ENCODE measurements at places on chromosomes 4 and X.

DNA sequence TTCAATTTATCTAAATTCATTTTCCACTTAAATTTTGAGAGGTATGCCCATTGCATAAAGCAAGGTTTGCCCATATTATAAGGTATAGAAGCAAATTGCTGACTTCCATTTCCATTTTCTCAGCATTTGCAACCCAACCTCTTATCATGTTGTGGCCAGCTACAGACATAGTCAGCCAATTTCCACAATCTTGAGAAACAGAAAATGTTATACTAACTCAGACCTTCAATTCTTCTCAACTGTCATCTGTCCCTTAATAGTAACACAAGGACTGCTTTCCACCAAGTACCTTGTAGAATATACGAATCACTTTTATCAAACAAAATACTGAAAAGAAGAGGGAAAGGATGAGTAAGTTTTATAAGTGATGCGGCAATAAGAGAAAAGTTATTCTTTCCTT, 11.2 kb upstream of the GRIA3 start:
- no peak for DNase-seq

DNA sequence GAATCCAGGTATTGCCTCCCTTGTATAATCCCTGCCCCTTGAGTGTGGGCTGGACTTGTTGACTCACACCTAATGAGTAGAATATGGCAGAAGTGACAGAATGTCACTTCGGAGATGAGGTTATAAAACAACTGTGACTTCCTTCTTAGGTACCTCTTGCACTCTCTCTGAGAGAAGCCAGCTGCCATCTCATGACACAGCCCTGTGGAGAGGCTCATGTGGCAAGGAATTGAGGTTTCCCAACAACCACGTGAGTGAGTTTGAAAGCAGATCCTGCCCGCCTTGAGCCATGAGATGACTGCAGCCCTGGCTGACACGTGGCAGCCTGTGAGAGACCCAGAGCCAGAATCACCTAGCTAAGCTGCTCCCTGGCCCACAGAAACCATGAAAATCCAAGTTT, 13.5 kb downstream of the ASB11 start:
- DNase-seq, result no peak

DNA sequence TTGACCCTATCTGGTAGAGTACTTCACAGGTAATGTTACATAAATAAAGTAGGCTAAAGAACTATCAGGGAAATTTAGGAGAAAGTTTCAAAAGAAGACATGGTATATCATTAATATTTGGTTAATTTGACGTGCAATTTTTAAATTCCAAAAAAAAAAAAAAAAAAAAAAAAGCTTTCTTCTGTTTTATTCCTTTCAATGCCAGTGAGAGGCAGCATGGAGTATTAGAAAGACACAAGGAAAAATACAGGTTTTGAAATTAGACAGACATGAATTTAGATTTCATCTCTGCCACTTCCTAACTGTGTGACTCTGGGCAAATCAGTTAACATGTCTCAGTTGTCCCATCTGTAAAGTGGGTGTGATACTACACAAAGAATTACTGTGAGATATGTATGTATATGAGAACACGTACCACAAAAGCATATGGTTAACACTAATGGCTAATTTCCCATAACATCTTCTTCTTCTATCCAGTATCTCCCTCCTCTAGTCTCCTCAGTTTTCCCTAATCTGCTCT, 132.5 kb downstream of the GPC3 start:
- DNase-seq, result no peak

DNA sequence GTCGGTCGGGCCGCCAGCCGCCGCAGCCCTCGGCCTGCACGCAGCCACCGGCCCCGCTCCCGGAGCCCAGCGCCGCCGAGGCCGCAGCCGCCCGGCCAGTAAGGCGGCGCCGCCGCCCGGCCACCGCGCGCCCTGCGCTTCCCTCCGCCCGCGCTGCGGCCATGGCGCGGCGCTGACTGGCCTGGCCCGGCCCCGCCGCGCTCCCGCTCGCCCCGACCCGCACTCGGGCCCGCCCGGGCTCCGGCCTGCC, 213 bp downstream of the NFKB1 start:
- DNase-seq, result no peak
